ENCODE measurements at places on chromosomes 11 and 22.

DNA sequence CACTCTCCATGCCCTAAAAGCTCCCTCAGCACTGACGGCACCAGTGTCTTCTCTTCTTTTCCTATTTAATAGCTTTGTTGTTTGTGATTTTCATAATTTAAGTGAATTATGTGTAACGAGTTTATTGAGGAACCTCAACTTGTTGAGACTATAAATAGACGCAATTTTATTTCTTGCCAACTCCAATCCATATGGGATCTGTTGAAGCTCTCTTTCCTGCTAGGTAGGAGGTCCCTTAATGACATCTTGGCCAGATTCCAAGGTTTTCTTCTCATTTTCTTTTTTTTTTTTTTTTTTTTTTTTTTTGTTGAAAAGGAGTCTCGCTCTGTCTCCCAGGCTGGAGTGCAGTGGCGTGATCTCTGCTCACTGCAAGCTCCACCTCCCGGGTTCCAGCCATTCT lies 14.2 kb downstream of the RTL6 start:
- no peak for DNase-seq

DNA sequence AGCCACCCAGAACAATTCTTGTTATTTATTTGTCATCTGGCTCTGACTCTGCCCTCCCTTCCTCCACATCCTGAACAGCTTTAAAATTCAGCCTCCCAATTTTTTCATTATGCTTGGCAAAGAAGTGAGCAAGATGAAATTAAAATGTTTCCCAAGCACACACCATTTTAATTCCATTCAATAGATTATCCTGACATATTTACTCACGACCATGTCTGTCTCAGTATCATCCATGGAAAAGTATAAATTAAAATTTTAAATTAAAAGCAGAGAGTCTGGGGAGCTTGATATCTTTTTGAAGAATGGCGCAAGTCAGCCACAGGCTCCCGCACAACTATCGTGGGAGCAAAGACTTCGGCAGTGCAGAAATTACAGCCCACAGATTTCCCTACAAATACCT lies 862.4 kb downstream of the OPCML start:
- no peak for DNase-seq

- DNase-seq: no peak
Observed at GRCh38 chr22:32951807-32952153, 106.4 kb downstream of the SYN3 start.

DNA sequence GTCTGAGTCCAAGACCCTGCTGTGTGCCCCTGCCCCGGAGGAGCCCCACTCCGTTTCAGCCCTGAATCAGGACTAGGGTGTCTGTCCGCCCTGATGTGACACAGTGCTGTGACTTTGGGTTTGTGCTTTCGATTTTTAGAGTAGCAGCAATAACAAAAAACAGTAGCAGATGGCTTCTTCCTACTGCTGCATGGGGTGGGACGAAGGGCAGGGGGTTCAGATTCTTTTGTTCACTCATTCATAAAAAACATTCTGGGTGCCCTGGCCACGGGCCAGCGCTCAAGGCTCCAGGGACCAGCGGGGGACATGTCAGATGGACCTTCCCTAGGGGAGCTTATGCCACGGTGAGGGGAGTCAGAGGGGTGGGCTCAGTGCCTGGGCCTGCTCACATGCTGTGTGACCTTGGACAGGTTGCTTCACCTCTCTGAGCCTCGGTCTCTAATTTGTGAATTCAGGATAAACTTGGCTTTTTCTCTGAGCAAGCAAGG lies 24.6 kb upstream of the PRR5 start:
- DNase-seq: no peak

- no peak for DNase-seq
Observed at GRCh38 chr22:19691721-19692341, 22.5 kb upstream of the SEPTIN5 start.

GRCh38 chr22:22815397-22816170 lies 72.0 kb upstream of the IGLL5 start:
- no peak for DNase-seq

DNA sequence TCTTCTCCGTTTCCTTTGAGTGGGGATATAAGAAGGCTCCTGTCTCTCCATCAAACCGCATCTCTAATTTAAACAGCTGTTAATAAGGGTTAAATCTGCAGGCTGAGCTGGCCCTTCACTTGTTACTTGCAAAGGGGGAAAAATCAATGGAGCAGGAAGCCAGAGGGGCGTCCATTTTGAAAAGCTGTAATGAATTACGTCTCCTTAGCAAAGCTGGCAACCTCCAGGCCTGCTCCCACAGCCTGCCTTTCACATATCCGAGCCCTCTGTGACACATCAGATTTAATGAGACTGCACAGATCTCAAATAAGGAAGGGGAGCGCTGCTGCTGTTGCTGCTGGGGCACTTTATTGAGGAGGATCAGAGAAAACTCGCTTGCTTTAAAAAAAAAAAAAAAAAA lies 320.8 kb downstream of the BLID start:
- no peak for DNase-seq
